ENCODE measurements at places on chromosomes 1 and 21.

DNA sequence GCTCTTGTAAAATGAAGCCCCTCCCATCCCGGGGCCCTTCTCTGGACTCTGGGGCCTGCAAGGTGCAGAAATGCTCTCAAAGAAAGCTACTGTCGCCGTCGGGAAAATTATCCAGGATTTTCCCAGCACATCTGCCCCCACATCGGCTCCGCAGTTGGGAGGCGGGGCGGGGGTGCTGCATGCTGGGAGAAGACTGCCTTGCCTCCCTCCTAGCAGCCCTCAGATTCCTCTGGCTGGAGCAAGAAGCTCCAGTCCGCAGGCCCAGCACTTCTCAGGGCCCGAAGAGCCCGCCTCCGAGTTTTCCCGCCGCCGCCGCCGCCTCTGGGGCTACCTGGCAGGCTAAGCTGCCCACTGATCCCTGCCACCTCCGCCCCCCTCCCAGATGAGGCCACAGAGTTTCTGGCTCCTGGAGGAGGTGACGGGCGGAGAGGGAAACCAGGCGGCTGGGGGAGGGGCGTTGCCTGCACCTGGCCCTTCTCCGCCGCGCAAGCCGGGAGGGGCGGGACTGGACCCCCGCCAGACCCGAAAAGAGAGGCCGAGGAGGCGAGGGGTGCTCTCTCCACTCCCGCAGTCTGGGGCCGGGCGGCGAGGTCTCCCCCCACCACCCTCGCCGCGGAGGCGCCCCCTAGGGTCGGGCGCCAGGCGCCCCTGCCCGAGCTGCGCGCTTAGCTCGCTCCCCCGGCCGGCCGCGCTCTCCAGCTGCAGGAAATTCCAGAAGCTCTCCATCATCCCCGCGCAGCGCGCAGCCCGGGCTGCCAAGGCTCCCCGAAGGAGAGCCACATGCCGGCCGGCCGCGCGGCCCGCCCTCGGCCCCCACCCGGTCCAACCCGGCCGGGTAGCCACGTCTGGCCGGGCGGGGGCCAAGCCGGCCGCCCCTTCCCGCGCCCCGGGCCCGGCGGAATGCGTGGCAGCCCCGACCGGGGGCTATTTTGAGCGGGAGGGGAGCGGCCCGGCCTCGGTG, 28.8 kb downstream of the AHDC1 start:
- DNase-seq = no peak

- DNase-seq = no peak
Observed at GRCh38 chr1:66415281-66415680, 118.7 kb upstream of the SGIP1 start.

DNA sequence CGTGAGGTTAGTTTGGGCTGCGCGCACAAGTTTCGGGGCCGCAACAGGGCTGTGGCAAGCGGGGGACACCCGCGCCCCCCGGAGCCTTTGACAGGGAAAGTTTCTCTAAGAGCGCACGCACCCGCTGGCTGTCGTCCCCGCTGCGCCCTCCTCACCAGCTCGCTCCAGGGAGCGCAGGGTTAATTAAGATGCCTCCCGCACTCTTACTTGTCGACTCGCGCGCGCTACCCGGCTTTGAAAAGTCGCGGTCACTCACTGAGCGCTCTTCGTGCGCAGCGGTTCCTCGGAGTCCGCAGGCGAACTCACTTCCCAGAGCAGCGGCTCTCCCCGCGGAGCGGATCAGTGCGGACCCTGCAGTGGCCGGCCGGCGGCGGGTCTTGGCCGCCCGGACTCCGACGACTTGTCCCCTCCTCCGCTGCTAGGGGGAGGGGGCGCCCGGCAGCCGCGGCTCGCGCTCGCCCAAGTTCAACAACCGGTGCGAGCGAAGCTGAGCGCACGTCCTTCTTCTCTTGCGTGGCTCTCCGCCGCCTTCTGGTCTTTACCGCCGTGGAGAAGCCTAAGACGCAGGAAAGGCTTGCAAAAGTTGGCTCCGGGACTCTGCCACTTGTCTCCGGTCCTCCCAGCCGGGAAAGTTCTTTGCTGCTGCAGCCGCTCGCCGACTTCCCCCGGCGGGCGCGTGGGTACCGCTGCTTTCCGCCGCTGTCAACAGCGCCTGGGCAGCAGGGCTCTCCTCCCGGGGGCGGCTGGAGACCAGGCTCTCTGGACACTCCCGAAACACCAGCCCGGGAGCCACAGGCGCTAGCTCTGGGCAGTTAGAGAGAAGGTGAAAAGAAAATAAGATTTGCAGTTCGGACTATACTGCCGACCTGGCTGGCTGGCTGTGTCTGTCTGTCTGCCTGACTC, 506 bp downstream of the JUN start:
- DNase-seq = no peak

DNA sequence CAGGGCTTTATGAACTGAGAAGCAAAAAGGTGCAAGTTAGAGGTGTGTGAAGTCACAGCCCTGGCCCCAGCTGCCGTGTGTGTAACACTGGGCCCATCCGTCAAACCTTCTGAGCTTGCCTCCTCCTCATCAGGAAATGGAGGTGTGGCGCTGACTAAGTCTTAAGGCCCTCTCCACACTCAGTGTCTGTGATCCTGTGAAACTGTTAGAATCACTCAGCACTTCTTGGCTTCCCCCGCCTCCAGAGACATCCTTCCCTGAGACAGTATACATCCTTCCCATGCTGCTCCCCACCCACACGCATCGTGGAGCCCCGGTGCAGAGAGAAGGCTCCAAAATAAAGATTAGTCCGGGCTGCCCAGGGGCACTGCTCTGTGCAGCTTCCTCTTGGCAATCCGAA, 33.3 kb downstream of the LRP8 start:
- DNase-seq = peak; percentile 9

GRCh38 chr1:207799989-207800648, 48.3 kb downstream of the CD46 start:
- no peak for DNase-seq

DNA sequence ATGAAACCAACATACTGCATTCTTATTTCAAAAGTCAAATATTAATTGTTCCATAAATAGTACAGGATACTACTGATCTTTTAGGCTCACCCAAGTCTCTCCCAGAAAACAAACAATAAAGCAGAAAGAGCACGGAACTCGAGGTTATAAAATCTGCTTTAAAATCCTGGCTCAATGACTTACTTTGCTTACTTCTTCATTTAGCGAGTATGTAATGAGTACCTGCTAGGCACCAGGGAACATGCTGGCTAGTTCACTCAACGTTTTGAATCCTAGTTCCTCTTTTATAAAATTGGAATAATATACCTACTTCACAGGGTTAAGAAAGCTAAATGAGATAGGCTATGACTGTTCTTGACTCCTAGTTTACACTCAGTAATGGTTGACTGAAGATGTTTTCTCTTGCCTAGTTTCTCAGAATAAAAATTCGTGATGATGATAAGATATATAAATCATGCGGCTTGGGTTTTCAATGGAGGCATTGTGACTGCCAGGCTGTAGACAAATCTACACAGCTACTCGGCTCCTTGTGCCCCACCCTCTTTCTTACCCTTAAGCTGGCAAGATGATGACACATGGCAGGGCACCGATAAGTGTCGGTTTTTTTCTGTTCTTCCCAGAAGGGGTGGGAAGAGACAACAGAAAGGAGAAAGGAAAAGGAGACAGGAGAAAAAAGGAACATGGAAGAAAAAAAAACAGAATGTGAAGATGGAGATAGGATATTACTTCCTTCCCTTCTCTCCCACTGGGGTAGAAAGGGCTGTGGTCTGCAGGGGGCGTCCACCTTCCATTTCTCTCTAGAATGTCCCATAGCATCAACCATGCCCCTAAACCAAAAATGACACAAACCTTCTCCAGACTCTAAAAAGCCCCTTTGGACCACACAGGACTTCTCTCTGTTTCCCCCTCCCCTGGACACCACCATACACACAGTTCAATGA, 507.1 kb downstream of the SMYD3 start:
- DNase-seq = no peak

DNA sequence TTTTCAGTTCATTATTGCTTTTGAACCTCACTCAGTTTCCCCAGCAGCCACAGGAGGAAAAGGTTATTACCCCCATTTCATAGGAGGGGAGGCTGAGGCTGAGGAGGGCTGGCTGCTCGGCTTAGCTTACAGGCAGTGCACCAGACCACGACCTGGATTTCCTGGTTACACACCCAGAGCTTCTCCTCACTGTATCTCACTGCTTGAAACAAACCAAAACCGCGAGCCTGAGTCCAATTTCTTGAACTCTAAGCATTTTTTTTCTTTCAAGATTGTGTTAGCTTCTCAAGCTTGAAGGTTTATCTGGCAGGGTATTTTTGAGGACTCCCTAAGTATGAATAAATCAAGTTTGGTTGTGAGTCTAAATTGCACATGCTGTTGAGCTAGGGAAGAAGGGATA, 188.9 kb upstream of the EDN2 start:
- DNase-seq = peak; percentile 45
